ENCODE measurements at places on chromosomes 6 and 20.

DNA sequence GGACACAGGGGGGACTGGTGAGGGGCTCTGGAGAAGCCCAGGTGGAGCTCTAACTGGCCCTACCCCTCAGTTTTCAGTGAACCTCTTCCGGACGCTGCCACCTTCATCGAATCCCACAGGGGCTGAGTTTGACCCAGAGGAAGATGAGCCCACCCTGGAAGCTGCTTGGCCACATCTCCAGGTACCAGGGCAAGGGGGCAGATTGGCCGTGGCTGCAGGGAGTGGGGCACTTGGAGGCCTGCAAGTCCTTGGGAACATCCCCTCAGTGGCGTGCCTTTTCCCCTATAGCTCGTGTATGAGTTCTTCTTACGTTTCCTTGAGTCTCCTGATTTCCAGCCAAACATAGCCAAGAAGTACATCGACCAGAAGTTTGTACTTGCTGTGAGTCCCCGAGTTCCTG is 6.6 kb downstream of the MEA1 start:
- DNase-seq: no peak

DNA sequence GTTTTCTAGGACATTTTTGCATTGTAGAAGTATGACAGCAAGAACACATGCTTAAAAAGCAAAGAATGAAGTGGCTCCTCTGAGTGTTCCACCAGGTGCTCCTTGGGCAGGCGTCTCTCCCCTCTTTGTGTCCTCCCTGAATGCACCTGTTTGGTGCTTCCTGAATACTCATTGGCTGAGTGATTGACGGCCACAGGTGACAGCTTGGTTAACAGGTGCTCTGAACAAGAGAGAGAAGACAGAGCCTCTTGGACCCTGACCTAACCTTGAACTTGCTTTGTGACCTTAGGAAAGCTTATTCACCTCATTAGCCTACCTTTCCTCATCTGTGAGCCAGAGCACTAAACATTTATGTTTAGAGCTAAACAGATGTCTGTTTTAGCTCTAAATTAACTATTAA is 93.7 kb downstream of the TULP4 start:
- no peak for DNase-seq

GRCh38 chr6:101125380-101125971 is 244.3 kb upstream of the ASCC3 start:
- no peak for DNase-seq

DNA sequence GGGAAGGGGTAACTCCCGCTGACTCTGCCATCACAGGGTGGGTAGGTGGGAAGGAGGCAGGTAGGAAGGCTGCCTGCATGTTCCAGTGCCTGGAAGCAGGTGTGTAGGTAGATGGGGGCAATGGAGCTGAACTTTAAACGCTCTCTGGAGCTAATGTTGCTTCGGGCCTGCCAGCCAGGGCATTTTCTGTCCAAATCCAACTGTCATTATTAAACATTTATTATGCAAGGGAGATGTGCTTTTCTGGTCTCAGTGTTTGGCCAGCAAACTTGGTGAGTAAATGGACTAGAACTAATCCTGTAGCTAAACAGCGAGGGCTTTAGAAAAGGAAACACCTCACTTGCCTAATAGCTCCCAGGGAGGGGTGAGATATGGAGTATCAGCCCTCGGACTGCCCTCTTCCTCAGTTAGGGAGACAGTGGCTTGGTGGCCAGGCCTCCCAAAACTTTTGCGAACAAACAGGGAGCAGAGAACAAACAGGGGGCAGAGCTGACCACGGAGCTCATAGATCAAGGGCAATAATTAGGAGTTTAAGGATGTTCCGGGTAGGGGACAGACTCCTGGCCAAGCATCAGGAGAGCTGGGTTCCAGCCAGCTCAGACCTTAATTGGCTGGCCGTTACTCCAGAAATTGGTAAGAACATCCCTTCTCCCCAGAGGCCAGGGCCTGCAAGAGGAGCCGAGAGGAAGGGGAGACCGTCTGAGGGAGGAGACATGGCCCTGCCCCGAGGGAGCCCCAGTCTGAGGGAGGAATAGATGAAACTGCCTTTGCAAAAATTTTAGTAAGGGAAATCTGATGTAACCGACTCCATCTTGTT is 131.1 kb downstream of the VEGFA start:
- no peak for DNase-seq

- DNase-seq: no peak
These were observed 35.7 kb downstream of the SLC22A23 start for GRCh38 chr6:3421143-3421542.

DNA sequence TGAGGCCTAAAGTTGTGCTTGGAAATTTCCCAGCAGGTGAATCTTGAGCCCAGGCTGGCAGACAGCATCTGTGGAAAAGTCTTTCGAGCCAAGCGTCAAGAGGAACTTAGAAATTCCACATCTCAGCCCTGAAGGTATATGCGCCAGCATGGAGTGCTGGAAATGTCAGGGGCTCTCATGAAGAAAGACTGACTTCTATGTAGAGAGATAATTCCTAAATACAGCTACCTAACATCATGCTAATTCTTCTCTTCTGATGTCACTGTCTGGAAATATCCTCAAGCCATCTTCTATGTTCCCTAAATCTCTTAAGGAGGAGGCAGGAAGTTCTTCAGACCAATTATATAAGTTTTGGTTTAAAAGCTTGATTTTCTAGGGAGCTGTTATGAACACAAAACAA is 492.4 kb upstream of the MARCKS start:
- no peak for DNase-seq

- DNase-seq: no peak
These were observed 19.3 kb downstream of the RAB22A start for GRCh38 chr20:58328836-58329235.

DNA sequence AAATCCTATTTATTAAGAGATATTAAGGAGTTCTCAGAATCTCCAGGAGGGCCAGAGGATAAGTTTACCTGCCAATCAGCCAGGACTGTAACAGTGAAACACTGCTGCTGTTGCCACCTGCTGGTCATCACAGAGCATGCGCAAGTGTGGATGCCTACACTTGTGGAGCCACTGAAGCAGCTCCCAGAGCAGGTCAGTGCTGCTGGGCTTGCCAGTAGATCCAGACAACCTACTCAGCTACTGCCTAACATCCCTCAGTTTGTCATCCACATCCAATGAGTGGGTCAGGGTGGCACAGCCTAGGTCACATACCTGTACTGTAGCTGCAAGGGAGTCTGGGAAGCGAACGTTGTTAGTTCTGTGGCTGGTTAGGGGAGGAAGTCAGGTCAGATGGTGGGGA is 18.3 kb upstream of the NHSL1 start:
- peak; percentile 59 for DNase-seq

DNA sequence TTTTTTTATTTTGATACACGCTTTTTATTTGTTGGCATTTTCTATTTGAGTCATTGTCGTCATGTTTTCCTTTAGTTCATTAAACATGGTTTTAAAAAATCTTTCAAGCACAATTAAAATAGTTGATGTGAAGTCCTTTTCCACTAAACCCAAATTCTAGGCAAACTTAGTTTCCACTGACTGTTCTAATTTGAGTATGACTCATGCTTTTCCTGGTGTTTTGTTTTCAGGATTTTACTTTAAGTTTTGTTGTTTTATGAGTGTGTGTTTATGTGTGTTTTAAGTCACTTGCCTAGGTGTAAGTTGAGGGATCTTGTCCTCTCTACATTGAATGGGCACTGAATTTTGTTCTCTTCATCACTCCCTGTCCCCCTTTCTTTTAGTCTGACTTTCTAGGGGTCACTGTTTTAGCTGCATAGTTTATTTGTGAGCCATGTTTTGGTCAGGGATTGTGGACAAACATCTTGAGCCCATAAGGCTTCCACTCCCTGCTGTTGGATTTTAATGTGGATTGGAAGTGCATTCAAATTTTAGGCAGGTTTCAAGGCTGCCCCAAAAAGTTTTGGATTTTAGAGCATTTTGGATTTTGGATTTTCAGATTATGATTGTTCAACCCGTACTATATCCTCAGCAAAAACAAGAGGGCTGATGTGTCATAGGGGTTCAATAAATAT is 94.8 kb downstream of the CDYL start:
- DNase-seq: no peak

DNA sequence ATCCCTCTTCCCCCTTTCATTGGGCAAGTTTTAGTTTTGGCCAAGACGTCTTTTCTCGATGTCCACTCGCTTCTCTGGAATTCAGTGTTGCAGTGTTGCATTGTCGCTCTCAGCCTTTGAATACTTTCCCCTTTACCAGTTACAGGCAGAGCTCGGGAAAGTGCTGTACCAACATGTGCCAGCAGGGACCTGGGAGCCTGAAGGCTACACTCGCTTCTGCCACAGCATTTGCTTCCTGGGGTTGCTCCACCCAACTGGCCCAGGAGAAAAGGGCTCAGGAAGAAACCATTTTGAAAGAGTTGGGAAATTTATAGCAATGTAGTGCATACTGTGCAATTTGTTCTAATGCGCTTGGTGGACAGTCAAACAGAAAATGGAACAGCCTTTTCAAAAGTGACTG is 78.6 kb downstream of the LINC00237 start:
- no peak for DNase-seq

DNA sequence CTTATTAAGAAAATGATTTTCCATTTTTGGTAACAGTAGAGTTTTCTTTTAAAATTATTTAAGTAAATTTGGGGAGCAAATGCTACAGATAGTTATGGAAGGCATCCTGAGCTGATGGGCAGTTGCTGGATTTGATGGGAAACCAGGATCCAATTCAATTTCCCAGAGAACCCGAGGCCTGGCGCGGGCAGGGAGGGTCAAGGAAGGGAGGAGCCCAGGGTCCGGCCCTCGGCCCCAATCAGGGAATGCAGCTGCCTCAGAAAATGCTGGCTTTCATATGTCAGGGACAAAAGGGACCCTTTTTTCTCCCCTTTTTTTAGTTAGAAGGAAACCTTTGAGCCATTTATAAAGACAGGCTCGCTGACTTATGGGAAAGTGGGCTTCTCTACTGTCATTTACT is 42.1 kb downstream of the CTCFL start:
- DNase-seq: no peak

DNA sequence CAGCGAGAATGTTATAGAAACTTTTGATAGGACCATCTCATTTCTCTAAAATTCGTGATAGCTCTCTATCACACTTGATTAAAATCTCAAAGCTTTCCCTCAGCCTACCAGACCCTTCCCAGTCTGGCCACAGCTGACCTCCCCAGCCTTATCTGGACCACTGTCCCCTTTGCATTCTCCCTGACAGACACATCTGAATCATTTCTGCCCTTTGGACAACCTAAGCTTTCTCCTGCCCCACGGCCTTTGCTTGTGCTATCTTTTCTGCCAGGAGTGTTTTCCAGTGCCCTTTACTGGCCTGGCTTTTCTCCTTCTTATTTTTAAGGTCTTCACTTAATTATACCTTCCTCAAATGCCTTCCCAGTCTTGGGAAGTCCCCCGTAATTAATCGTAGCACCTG is 136.0 kb upstream of the RNF24 start:
- no peak for DNase-seq

- no peak for DNase-seq
These were observed 490 bp upstream of the ID1 start for GRCh38 chr20:31604567-31605030.

DNA sequence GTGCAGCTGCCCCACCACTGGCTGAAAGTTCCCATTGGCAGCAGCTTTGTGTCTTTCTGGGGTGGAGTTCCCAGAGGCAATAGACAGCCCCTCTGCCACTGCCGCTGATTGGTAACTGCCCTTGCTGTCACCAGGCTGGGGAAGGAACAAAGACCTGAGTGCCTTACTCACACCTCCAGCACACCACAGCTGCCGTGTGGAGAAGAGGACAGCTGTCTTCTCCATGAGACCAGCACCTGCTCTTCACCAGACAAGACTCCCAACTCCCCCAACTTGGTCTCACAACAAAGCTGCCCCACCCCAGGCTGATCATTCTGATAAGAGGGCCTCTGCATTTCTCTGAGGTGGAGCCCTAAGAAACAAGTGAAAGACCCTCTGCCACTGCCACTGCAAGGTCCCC is 39.7 kb upstream of the PTCHD4 start:
- no peak for DNase-seq

GRCh38 chr6:111823831-111824607 is 49.2 kb downstream of the FYN start:
- no peak for DNase-seq

GRCh38 chr20:10519361-10520046 is 84.4 kb downstream of the SLX4IP start:
- DNase-seq: no peak

DNA sequence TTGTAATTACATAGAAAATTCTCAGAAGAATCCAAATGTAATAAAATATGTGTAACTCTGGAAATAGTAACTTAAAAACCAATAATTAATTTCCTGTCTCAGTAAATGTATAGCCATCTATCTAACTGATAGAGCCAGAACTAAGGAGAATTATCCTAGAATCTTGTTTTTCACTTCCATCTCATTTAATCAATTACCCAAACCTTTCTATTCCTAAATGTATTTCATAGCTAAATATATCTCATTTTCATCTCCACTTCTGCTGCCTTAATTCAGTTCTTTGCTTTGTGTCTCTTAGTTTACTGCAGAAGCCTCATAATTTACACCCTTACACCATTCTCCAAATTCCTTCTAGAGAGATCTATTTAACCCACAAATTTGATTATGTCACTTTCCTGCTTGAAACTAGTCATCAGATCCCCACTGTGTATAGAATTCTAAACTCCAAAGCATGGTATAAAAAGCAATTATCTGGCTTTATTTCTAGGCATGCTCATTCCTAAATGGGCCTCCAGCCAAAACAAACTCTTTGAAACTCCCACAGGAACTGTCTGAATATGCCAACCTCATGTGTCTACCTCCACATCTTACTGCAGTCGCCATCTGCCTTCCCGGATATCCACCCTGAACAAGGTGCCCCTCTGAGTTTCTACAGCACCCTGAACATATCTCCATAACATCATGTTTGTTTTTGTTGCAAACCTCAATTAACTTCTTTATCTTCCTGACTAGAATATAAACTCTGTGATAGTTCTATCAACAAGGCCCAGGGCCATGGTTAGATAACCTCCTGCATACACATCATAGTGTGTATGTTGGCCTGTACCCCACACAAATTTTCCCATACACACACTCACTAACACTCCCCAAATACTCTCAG is 70.5 kb upstream of the ADTRP start:
- DNase-seq: no peak

DNA sequence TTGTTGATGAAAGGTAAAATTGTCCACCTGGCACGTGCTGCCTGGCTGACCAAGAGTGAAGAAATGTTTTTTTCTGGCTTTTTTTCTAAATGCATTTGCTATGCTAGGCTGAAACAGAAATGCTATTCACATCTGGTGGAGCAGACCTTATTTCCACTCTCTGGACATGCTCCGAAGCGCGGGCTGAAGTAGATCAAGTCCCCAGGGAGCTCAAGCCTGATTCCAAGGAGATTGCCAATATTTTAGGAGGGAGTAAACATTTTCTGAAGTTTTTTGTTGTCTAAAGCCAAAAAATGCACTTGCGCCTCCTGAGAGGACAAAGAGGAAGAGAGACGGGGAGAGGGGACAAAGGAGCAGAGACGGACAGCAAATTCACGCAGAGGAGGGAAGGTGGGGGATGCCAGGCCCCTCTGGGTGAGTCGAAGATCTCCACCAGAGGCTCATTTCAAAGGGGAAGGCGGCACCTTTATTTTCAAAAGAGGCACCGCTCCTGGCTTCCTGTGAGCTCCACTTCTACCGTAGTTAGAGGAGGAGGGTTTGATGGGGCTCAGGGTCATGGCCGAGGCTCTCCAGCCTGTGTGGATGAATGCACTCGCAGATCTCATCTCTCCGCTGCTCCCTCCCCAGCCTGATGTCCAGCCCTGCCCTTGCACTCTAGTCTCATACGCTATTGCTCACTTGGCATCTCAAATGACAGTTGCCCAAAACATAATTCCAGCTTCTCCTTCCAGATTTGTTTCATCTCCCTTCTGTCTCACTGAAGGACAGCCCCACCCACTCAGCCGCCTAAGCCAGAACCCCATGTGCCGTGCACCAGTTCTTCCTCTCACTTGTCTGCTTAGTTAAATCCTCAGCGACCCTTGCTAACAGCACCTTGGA is 23.1 kb upstream of the SMOC2 start:
- DNase-seq: no peak

- DNase-seq: peak; percentile 42
These were observed 12.2 kb downstream of the BACH2 start for GRCh38 chr6:90284236-90285041.
